ENCODE measurements at places on chromosomes 12 and 14.

- DNase-seq, result no peak
Measured at GRCh38 chr12:68901551-68901950, 31.4 kb downstream of the CPM start.

DNA sequence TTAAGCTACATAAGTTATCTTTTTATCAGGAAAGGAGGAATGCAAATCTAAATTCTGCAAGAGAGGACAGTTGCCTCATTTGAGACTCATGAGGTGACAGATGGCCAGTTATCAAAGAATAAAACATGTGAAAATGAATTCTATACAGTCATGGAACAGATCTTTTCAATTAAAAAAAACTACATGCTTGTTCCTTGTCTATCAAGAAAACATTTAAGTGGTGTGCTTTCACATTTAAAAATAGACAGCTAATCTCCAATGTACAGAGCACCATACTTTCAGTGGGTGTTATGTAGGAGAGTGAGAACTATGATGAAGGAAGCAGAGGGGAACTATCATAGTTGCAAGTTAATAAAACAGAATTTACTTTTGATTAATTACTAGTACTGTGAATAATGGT is 76.7 kb upstream of the TTC7B start:
- DNase-seq, result no peak

DNA sequence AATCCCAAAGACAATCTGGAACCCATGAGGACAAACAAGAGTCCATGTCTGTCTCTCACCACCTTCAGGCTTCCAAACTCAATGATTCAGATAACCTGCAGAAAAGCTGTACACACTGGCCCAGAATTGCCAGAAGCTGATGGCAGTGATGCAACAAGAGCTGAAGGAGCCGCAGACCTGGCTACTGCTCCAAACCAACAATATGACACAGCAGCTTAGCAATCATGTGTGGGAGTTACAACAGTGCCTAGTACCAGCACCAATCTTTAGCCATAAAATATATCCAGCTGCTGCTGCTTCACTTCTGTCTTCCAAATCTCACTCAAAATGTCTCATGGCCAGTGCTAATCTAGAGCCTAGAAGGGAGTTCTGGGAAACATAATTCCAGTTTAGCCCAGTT is 22.0 kb downstream of the RPS6KA5 start:
- no peak for DNase-seq

- DNase-seq, result no peak
Measured at GRCh38 chr12:108447168-108447832, 67.8 kb upstream of the FICD start.

GRCh38 chr12:127170226-127171180 is 1096.5 kb upstream of the TMEM132C start:
- no peak for DNase-seq

- no peak for DNase-seq
Measured at GRCh38 chr12:47901063-47901717, 3.6 kb downstream of the VDR start.

DNA sequence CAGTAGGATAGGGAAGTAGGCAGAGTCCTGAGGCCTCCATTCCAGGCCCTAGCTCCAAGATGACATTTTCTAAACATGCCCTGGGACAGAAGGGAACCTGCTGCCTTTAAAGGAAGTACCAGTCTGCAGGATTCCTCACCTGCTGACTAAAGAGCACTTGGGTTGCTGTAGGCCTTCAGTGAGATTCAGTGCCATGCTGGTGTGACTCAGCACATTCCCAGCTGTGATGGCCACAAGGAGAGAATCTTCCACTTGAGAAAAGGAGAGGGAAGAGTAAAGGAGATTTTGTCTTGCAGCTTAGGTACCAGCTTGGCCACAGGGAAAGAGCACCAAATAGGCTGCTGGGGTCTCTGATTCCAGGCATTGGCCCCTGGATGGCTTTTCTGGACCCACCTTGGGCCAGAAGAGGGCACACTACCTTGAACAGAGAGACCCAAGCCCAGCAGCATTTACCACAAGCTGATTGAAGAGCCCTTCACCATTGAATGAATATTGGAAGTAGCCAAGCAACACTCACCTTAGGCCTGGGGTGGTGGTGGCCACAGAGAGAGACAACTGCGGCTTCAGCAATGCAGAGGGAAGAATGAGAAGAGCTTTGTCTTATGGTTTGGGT is 498.3 kb downstream of the KCNH5 start:
- DNase-seq, result no peak

- no peak for DNase-seq
Measured at GRCh38 chr12:85405781-85406522, 125.9 kb downstream of the ALX1 start.

DNA sequence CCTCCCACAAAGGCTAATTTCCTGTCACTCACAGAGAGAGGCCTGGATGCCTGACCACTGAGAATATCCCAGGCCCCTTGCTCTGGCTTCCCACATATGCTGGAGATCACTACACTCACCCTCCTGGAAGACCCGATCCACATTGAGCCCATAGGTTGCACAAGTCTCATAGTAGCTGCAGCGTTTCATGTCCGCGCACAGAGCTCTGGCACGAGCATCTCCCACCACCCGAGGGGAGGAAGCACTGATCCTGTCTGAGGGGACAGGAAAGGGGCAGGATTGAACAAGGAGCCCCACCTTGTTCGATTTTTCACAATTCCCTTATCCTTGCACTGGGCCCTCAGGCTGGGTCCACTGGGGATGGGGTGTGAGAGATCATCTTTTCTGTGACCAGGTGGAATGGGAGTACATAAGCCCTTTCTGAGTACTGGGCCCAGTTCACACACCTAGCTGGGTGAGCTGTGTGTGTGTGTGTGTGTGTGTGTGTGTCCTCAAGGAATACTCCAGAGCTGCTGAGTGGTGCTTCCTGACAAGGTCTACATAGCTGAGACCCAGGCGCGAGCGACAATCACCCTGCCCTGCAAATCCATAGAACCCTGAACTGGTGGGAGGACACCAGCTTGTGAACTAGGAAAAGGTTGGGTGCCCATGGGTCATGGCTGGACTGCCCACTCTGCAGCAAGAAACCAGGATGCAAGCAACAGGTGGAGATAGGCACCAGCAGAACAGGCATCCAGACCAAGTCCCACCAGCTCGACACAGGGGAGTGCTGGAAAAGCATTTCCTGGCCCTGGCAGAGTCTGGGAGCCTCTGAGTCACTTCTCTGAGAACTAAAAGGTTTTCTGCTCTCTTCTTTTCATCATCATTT is 5.6 kb downstream of the AGAP2 start:
- no peak for DNase-seq

GRCh38 chr12:7555752-7556151 is 52.2 kb upstream of the CD163 start:
- no peak for DNase-seq

- DNase-seq, result no peak
Measured at GRCh38 chr12:132746613-132747012, 15.0 kb downstream of the ANKLE2 start.

- no peak for DNase-seq
Measured at GRCh38 chr14:29851397-29851796, 76.2 kb downstream of the PRKD1 start.

GRCh38 chr14:34147461-34147860 is 196.6 kb upstream of the EGLN3 start:
- DNase-seq, result no peak

DNA sequence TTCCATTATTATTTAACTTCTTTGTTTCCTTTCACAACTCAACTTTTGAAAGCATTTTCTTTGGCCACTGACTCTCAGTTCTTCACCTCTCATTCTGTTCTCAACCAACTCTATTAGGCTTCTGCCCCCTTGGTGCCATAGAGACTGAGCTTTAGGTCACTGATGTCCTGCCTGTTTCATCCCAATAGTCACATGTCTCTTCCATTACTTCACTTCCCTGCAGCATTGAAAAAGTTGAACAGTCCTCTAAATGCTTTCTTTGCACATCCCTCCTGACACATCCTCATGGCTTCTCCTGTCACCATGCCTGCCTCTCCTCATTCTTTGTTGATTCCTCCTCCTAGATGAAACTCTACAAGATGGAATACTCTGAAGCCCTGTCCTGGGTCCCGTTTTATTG is 2.7 kb downstream of the CLEC12A start:
- DNase-seq, result no peak

DNA sequence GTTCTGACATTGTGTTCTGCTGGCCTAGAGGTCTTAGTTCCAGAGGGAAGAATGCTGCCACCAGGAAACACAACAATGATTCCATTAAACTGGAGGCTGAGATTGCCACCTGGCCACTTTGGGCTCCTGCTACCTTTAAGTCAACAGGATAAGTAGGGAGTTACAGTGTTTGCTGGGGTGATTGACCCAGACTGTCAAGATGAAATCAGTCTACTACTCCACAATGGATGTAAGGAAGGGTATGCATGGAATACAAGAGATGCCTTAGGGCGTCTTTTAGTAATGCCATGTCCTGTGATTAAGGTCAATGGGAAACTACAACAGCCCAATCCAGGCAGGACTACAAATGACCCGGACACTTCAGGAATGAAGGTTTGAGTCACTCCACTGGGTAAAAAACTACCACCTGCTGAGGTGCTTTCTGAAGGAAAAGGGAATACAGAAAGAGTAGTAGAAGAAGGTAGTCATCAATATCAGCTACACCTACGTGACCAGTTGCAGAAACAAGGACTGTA is 852.6 kb downstream of the LRFN5 start:
- no peak for DNase-seq

GRCh38 chr12:105547786-105548185 is 217.3 kb downstream of the C12orf75 start:
- no peak for DNase-seq

- peak; percentile 5 for DNase-seq
Measured at GRCh38 chr14:73935666-73936065, 14.2 kb downstream of the FAM161B start.

GRCh38 chr12:108240928-108241327 is 98.2 kb downstream of the CMKLR1 start:
- no peak for DNase-seq

DNA sequence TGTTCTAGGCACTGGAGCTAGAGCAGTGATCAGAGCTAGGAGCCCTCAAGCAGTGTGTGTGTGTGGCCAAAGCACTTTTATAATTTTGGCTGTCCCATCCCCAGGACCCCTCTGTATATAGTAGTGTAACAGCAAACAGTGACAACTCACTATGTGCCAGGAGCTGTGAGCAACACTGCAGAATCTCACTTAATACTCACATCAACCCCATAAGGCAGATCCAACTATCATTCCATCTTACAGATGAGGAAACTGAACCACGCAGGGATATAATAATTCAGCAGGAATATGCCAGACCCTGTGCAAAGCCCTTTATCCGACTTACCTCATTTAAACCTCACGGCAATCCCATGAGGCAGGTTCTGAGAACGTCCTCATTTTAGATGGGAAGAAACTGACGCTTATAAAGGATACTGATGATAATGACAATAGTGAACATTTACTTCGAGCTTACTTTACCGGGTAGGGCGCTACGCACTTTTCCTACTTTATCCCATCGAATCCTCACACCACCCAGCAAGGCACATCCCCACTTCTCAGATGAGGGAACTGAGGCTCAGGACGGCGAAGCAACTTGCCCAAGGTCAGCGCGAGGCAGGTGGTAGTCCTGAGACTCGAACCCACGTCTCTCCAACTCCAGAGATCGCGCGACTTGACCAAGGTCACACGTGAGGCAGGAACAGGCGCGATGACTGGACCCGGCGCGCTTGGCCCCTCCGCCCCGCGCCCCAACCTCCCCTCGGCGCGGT is 687 bp downstream of the RAB35 start:
- peak; percentile 72 for DNase-seq

DNA sequence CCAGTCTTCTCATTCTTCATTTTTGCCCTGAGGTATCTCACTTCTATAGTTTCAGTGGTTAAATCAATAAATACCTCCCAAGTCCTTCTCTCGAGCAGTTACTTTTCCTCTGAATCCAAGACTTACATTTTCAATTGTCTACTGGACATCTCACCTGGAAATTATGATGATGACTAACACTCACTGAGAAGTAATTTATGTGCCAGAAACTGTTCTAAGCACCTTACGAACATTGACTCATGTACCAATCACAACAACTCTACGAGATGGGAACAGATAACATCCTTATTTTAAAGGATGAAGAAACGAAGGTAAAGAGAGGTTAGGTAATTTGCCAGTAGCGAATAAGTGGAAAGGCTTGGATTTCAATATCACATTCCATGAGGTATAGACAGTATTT is 94.1 kb downstream of the EML5 start:
- no peak for DNase-seq

DNA sequence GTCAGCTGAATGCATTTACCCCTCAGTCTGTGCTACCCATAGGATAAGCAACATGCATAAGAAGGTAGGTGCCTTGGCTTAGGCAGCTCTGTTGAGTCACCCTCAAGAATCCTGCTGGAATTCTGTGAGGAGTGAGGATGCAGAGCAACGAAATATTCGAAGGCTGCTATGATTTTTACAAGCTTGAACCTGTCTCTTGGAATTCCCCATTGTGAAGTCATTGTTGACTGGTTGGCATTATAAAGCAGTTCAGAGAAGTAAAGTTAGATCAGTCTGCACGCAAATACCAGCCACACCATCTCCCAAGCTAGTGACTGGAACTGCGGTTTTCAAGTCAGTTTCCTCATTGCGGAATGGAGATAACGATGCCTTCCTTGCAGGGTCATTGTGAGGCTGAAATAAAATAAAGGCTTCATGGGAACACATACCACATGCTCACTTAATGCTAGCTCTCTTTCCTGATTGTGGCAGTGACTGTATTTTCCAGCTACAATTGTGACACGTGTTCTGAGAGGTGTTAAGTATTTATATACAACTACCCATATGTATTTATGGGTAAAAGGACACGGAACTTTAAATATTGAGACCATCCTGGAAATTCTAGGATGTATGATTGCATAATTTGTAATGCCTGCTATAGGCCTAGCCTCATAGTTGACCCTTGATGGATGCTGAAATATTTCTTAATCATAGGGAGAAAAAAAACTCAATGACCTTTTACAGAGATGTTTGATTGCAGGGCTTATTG is 96.7 kb downstream of the ETV6 start:
- DNase-seq, result no peak

- no peak for DNase-seq
Measured at GRCh38 chr14:56414236-56414635, 165.4 kb upstream of the TMEM260 start.

DNA sequence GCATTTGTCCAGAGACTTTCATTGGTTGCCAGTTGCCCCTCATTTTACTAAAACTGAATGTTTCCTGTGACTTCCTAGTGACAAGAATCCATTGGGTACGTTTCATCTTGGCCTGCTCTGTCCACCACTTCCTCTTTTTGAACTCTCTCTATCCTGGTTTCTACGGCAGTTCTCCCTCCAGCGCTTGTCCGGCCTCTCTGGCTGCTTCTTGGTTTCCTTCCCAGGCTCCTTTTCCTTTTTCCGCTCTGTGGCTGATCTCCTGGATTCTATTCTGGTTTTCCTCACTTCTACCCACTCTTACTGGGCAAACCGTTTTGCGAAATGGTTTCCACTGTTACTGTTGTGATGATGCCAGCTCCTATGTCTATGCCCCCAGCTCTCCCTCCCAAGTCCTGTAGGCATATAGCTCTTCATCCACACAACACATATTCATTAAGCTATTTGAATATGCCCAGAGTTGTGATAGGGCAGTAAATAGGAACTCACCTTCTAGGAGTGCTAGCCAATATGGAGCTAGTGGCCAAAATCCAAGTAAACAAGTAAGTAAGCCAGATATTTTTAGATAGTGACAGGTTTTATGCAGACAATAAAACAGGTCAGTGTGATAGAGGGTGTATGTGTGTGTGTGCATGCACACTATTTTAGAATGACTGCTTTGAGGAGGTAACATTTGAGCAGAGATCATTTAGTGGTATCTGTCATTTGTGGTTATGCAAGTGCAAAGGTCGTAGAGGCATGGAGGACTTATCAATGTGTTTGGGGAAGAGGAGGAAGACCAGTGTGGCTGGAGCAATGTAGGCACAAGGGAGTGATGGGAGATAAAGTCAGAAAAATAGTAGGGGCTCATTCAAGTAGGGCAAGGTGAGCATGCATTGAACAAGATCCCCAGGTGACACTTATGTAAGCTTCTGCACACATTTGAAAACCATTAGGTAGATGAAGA is 27.9 kb upstream of the CTDSP2 start:
- DNase-seq, result no peak
